ENCODE measurements at places on chromosomes 11 and 22.
A peak's percentile ranks its signal among the peaks of the same experiment; 100 is the strongest.

DNA sequence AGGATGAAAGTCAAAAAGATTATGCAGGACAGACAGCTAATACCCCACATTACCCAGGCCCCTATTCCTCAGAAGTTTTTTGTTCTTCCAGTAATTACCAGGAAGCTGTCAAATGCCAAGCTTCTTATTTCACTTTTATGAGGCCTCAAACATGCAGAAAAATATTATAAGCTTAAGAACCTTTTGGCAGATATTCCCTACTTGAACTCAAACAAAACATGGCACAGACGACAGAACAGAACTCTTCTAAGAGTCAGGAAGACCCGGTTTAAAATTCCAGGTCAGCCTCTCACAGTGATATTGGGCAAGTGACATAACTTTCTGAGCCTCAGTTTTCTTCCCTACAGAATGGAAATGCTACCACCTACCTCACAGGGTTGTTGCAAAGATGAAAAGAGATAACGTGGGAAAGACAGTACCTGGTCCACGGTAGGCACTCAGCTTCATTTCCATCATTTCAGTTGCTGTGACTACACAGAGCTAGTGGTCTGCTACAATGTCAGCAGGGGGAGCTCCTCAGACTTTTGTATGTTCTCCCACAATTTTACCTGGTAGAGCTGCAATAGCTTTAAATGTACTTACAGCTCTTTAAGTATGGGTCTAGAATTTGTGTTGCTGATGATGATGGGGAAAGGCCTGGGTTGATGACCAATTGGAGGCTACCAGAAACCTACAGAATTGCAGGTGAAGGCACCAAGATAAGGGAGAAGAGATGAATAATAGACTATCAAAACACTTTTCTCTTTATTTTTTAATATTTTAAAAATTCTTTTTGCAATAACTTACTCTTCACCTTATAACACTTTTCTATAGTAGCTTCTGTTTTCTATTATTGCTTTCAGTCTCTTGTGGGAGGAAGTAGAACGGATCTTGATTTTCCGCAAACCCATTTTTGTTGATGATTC, 98.3 kb upstream of the CHRM4 start:
- DNase-seq: peak; percentile 35

DNA sequence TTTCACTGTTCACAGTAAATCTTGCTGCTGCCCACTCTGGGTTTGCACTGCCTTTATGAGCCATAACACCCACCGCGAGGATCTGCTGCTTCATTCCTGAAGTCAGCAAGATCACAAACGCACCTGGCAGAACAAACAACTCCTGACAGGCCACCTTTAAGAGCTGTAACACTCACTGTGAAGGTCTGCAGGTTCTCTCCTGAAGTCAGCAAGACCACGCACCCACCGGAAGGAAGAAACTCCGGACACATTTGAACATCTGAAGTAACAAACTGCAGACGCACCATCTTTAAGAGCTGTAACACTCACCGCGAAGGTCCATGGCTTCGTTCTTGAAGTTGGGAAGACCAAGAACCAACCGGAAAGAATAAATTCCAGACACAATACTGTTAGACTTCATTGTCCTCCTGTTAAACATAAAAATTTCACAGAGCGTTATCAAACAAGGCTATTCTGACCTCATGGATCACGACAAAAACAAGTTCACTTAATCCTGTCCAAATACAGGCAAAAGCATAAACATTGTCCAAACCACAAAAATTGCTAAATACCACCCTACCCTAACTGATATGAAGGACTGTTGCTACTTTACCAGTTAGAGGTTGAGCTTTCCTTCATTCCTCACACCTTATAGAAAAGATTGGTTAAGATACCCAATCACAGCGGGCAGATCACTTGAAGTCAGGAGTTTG, 3.0 kb upstream of the CCDC117 start:
- DNase-seq: no peak

DNA sequence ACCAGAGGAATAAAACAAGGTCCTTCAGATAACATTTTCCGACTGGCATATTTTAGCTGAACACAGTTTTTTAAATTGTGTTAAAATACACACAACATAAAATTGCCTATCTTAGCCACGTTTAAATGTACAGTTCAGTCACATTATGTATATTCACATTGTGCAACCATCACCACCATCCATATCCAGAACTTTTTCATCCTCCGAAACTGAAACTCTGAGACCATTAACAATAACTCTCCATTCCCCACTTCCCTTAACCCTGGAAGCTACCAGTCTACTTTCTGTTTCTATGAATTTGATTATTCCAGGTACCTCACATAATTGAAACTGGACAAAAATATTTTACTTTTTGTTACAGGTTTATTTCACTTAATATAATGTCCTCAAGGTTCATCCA, 213.3 kb downstream of the ETS1 start:
- no peak for DNase-seq

GRCh38 chr11:96050435-96051182, 126.7 kb upstream of the MTMR2 start:
- DNase-seq: no peak

GRCh38 chr11:124078591-124078990, 36.7 kb upstream of the VWA5A start:
- no peak for DNase-seq

GRCh38 chr11:74540270-74540669, 46.7 kb upstream of the LIPT2 start:
- DNase-seq: no peak

GRCh38 chr11:107695446-107695845, 16.4 kb downstream of the SLN start:
- DNase-seq: no peak

DNA sequence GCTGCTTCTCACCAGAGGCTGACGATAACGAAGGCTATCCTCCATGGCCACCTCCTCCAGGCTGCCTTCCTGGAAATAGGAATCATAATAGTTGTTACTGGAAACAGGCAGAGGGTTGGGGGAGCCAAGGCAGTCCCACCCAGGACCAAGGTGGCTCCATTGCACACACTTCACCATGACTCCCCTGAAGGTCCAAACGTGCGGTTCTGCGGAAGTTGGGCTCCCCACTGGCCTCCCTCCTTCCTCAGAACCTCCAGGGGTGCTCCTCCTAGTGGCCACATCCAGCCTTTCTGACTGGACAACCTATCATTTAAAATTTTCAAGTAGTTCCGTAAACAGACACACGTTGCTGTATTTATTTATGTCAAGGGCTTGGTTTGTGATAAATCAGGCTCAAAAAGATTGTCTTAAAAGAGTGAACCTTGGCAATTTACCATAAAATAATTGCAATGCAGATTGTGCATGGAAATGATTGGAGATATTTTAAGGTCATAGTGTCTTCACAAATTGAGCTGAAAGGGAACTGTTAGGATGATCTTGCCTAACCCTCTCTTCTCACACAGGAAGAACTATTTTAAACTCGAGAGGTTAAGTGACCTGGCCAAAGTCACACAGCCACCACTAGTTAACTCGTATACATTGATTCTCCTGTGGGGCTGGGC, 1.4 kb upstream of the TCN2 start:
- peak; percentile 70 for DNase-seq

GRCh38 chr22:20968281-20968977, 1.4 kb downstream of the AIFM3 start:
- no peak for DNase-seq

DNA sequence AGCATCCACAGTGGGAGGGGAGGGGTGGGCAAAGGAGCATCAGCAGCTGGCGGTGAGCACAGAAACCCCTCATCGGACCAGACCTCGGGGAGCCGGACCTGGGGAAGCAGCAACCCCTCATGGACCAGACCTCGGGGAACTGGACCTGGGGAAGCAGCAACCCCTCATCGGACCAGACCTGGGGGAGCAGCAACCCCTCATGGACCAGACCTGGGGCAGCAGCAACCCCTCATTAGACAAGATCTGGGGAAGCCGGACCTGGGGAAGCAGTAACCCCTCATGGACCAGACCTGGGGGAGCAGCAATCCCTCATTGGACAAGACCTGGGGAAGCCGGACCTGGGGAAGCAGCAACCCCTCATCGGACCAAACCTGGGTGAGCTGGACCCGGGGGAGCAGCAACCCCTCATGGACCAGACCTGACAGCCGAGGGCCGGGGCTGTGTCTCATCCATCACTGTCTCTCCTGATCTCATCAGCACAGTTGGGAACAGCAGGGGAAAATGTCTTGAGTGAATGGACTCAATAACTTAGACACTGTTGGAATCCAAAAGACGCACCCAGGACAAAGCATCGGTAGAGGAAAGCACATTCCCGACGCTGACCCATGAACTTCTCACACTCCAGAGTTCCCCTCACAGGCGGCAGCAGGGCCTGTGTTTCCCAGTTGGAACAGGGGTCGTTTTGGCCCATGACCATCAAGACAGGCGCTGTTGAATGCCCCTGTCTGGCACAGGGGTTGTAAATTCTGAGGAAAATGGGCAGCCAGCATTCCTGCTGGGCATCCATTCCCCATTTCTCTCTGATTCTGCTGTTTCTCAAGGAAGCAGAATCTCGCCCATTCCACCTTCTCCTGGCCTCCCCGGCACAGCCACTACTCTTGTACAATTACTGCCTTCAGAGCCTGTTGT, 1494.6 kb downstream of the TBC1D22A start:
- no peak for DNase-seq

DNA sequence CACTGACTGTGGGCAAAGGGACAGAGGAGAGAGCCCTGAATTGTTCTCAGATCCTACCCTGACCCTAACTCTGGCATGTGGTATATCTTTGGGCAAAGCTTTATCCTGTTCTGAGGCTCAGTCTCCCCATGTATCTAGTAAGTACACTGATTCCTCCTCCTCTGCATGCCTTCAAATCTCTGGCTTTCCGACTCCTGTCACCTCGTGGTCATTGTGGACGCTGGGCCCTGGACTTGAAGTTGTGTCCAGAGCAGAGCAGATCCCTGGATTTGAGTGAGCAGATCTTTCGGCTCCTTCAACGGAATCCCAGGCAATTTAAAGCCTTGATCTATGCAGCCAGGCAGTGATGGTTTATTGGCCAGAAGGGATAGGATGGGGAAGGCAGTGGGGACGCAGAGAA, 3.0 kb downstream of the MOGAT2 start:
- no peak for DNase-seq

- no peak for DNase-seq
These were observed 245.2 kb downstream of the NTM start for GRCh38 chr11:131615611-131616010.

DNA sequence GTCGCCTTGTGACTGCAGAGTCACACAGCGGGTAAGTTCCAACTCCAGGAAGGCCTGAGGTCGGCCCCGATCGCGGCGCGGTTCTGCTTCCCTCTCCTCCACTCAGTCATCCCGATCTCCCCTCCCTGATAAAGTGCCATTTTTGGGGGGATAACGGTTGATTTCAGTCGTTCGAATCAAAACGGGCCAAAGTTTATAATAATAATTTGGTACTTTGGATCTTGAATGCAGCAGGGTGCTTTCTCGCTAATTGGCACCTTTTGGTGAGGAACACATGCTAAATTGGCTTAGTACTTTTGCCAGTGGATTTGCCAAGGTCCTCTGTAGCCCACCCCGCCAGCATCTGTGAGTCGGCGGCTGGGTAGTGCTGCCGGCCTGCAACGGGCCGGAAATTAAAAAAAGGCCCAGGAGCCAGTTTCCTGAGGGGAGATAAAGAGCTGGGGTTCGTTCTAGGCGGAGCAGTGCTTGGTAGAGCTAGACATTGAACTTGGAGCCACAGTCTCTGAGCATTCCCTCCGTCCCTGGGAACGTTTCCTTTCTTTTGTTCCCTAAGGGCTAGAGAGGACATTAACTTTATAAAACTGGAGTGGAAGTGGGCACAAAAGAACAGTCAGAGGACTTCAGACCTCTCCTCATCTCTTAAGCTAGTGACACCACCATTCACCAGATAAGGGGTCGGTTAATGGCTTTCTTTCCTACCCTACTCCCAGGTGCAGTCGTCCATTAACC, 997 bp downstream of the UBE2L3 start:
- DNase-seq: peak; percentile 45

GRCh38 chr11:36467012-36467411, 43.1 kb downstream of the TRAF6 start:
- DNase-seq: no peak
